ENCODE measurements at places on chromosomes 4 and X. TPM values are rescaled to one million over a fixed set of nuclear protein-coding genes. Genes with fewer than 3 reads are reported as not detected.

GRCh38 chrX:110108381-110108821 is 105.5 kb downstream of the TMEM164 start:
- DNase-seq: no peak

Gene NR3C2
- total RNA-seq: 2.5 TPM

GRCh38 chr4:26787461-26788340 is 72.9 kb upstream of the STIM2 start:
- DNase-seq: peak; percentile 79

Gene CDX4
- not detected for total RNA-seq

DNA sequence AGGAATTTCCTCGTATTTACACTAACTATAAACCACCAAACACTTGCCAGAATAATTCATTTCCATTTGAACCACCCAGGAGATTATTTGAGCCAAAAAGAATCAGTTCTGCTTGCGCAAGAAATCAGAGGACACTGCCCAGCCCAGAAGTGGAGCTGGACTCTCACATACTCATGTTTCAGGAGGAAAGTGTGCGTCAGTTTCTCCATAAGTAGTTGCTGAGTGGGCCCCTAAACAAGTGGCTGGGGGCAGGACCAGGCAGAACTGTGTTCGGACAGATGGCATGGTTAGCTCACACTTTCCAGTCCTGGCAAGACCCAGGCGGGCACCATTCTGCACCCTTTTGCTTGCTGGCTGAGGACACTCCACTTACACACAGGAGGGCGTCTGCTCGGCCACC is 38.8 kb downstream of the BTC start:
- no peak for DNase-seq

DNA sequence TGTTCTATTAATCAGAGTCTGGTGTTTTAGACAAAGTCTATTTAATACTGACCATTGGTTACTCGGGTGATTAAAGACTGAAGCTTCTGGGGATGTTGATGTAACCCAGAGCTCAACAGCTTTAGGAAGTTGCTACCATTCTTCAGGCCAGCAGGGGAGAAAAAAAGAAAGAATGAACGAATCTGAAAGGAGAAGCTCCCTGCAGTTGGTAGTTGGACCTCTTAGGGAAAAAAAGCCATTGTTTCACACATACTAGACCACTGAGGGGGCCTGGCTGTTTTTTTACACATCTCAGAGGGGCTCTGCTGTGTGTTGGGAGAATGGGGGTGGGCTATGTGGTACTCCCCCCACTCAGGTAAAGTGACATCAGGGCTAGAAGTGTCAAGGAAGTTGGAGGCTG is 378.9 kb downstream of the KCNIP4 start:
- DNase-seq: no peak

- no peak for DNase-seq
These were observed 46.9 kb downstream of the GPC3 start for GRCh38 chrX:133938530-133938929.

- DNase-seq: no peak
These were observed 1972.6 kb downstream of the ARAP2 start for GRCh38 chr4:34271479-34272355.

DNA sequence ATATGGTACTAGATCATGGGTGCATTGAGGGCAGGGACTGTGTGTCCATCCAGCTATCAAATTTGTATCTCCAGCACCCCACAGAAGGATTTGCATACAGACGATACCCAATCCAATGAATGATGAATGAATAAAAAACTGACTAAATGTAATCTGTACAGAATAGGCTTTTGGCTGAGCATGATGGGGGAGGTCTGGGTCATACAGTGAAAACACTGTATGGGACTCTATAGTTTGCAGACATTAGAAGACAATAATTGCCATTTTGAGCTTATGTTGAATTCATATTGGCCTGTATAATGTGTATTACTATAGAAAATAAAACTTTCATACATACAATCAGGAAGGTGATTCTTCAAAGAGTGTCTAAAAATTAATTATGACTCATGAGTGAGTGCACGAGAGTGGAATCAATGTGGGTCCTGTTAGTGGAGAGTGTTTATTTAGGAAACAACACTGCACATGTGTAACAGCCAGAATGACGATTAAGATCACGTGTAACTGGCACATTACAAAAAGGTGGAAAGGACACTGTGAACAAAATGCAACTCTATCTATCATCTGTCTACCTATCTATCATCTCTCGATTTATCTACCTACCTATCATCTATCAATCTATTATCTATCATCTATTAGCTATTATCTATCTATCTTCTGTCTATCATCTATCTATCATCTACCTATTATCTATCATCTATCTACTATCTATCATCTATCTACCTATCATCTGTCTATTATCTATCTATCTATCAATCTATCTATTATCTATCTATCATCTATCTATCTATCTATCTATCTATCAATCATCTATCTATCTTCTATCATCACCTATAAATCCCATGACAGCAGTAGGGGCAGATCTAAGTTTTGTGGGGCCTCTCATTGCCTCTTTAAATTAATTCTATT is 201.3 kb downstream of the PTTG2 start:
- no peak for DNase-seq

DNA sequence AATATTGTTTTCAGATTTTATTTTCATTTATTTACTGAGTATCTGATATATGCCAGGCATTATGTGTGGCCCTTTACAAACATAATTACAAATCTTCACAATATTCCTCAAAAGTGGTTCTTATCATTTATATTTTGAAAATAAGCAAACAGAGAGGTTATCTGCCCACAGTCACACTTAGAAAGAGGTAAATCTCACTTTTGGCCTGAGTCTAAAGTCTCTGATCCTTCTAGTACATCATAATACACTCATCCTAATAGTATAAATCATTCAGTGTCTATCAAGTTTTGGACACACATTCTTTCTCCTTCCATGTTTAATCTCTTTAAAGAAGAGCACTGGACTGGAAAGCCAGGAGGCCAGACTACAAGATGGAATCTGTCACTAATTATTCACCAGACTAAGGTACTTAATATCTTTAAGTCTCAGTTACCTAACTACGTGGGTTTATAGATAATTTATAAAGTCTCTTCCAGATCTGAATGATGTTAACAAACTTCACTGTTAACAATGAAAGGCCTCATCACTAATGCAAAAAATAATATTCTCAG is 281.3 kb downstream of the PPP3CA start:
- DNase-seq: no peak

- peak; percentile 85 for DNase-seq
These were observed 115.1 kb downstream of the PPP3CA start for GRCh38 chr4:101232074-101232776.

GRCh38 chr4:183807420-183808096 is 97.5 kb upstream of the STOX2 start:
- DNase-seq: no peak

- DNase-seq: no peak
These were observed 150.8 kb downstream of the NPNT start for GRCh38 chr4:106046083-106046482.

GRCh38 chr4:120037411-120037810 is 29.2 kb downstream of the MAD2L1 start:
- DNase-seq: no peak

Gene HERC6
- total RNA-seq: 40.2 TPM
